ENCODE measurements at places on chromosomes 2 and 18.
A peak's percentile ranks its signal among the peaks of the same experiment; 100 is the strongest.

GRCh38 chr2:24228470-24228869 lies 53.6 kb downstream of the FAM228A start:
- DNase-seq = no peak

GRCh38 chr18:48917579-48918517 lies 32.9 kb downstream of the SMAD7 start:
- peak; percentile 56 for DNase-seq

- DNase-seq = no peak
Measured at GRCh38 chr18:11850821-11851145, 430 bp upstream of the CHMP1B start.

DNA sequence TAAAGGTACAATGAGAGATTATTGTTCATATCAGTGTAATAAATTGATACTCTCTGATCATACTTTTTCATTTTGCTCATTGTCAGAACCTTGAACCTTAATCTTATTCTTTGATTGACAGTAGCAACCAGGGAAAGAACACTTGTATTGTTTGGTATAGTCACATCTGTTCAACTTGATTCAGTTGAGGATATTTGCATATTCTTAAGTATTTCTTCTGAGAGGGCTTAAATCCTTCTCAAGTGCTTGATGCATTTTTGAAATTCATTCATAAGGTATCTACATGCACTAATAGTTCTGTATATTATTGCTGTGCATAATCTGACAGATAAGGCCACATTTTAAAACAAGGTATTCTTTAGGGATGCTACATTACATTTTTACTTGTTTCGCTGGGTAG lies 118.9 kb downstream of the EHBP1 start:
- DNase-seq = no peak

DNA sequence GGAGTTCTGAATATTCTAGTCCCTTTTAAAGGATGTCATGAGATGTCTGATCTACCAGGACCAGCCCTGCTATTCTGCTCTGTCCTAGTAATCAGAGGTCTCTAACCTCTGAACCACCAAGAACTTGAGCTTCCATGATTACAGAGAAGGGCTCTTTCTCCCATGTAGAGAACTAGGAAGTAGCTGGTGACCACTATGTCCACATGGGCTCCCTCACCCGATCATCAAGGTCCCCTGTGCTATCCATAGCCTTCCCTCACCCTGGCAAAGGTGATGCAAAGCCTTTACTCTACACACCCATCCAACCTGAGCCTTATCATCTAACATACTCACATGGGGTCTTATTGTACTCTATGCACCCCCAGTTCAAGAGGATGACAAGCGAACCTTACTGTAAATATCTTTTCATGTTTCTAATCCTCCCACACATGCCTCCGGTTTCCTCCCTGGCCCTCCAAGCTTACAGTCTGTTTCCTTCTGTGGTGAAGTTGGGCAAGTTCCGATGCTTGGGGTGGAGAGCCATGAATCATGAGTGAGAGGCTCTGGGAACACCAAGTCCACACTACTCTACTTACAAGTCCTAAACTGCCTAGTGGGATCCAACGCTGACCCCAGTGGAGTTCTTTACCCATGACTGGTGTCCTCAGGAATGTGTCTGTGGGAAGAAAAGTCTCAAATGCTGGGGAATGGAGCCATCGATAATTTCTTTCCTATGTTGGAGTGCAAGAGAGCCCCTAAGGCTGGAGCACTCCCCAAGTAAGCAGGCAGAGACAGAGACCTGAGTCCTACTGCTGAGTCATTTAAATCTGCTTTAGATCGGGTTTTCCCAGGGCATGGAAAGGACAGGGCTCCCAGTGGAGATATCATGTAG lies 73.3 kb upstream of the KLF7 start:
- DNase-seq = peak; percentile 85

DNA sequence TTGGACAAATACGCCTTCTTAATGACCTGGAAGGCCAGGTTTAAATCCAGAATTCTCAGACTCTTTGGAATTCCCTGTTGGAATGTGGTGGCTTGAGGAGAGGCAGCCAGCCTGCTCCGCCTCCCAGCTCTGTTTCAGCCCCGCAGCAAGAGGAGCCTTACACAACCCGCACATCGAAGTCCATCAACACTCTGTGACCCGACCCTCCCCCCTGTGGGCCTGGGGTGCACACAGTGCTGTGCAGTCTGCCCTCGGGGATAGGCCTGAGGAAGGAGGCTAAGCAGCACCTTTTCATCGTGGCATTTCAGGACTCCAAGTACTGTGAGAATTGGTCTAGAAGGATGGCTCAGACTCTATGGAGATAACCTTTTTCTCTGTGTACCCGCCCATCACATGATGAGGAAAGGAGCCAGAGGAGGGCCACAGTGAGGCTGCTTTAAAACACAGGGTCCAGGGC lies 73.7 kb downstream of the GREB1L start:
- DNase-seq = no peak

DNA sequence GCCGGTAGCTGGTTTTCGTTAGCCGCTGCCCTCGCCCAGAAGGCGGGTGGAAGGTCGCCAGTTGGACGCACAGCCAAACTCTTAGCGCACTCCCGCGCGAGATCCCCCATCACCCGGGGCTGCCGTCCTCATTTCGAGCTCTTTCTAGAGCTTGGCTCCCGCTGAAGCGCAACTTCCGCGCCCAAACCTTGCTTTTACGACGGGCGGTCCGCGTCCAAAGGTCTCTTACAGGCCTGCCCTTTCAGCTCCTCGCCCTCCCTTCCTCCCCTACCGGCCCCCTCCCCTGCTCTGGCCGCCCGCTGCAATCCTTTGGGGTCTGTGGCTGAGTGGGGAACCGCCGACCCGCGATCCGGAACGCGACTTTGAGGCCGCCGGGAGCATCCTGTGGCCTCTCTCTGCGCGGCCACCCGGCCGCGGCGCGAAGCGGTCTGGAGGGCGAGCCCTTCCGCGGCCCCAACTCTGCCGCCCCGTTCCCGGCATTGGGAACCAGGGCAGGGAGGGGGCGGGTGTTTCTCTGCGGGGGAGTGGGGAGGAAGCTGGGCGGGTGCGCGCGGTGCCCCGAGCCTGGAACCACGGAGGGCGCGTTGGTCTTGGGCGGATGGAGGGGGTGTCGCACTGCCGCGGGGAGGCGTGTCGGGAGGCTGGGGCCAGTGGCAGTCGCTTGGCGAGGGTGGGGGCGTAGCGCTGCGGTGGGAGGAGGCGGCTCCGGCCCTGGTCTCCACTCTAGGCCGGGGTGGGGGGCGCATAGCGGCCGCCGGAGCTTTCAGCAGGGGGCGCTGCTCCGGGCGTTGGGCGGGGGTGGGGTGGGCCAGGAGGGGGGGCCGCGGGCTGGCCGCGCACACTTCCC lies at the start of gene GDF7:
Gene GDF7 (plus strand): TSS at position 841 of the 847 bp plus-strand sequence. CDS start 96 bp downstream, outside the sequence.
- no peak for DNase-seq

- DNase-seq = no peak
Measured at GRCh38 chr2:210591663-210592062, 35.3 kb downstream of the CPS1 start.

GRCh38 chr2:157480182-157480961 lies 36.5 kb upstream of the CYTIP start:
- no peak for DNase-seq

DNA sequence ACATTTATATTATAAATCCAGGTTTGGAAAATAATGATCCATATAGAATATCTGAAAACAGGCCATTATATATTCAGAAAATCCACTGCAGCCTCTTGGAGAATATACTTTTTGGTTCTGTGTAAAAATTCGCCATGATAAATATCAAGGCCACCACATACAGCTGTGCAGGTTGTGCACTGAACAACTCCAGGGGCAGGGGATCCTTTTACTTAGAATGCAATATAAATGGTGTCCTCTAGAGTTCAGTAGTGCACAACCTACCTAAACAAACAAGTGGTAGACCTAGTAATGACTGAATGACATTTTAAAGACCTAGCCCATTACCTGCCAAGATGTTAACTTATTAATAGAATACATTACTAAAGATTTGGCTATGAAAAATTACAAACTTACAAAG lies 22.4 kb downstream of the MOGAT1 start:
- no peak for DNase-seq

Measured in sigmoid colon (tissue), 7 donors.